NCI-H510A treated with DMSO at 0.1 percent for 48 hours (cell line): ENCODE measurements at places on chromosomes 13 and 19.

- DNase-seq: peak; percentile 89
Measured at GRCh38 chr13:52832313-52832712, 16.1 kb downstream of the PCDH8 start.

DNA sequence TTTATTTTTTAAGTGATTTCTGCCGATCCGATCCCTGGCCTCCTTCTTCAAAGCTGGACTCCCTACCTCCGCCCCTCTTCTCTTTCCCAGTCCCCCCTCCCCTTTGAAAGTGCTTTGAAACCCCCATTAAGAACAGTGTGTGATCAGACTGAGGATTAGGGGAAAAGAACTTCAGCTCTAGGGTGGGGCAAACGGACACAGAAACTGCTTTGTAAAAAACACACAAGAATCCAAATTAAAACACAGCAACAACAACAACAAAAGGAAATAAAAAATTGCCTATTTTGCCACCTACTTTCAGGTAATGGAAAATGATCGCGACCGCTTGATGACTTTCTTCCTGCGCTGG is 1.4 kb downstream of the SPRY2 start:
- no peak for DNase-seq

DNA sequence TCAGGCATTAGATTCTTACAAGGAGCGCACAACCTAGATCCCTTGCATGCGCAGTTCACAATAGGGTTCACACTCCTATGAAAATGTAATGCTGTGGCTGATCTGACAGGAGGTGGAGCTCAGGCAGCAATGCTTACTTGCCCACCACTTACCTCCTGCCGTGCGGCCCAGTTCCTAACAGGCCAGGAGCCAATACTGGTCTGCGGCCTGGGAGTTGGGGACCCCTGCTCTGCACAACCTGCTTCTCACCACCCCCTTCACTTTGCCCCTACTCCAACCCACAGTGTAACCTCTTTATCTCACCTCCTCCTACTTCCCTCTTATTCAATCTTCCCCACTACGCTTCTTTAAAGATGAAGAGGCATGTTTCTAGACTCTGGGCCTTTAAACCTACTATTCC is 240.2 kb downstream of the RGCC start:
- no peak for DNase-seq

GRCh38 chr19:40862785-40863184 is 12.5 kb upstream of the CYP2A6 start:
- no peak for DNase-seq

GRCh38 chr19:40387155-40387554 is 2.8 kb downstream of the HIPK4 start:
- no peak for DNase-seq

DNA sequence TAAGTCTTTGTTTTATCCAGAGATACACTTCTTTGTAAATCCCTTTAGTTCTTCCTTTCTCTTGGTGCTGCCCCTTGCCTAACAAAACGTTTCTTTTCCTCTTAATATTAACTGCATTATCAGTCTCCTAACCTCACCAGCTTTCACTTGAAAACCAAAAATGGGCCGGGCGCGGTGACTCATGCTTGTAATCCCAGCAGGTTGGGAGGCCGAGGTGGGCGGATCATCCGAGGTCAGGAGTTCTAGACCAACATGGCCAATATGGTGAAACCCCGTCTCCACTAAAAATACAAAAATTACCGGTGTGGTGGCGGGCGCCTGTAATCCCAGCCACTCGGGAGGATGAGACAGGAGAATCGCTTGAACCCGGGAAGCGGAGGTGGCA is 329.8 kb upstream of the MIR17HG start:
- DNase-seq: no peak

GRCh38 chr13:87459419-87459818 is 211.8 kb upstream of the SLITRK5 start:
- DNase-seq: no peak

DNA sequence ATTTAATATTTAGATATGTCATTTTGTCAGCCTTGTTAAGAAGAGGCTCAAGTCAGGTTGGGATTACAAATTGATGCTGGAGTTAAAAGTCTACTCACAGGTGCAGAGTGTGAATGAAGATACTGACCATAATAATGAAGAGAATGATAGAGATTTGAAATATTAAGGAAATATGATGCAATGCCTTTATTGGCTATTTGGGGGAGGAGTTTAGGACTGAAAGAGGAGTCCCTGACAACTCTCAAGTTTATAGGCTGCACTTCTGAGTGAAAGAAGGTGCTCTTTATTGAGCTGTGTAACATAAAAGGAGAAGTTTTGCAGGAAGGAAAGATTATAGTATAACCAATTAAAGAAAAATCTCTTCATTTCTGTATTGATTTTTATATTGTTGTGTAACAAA is 827.7 kb upstream of the PCDH9 start:
- DNase-seq: no peak

- DNase-seq: no peak
Measured at GRCh38 chr19:48554385-48555091, 2.6 kb downstream of the SULT2B1 start.

GRCh38 chr19:703651-704446 is 4.9 kb upstream of the PALM start:
- no peak for DNase-seq

DNA sequence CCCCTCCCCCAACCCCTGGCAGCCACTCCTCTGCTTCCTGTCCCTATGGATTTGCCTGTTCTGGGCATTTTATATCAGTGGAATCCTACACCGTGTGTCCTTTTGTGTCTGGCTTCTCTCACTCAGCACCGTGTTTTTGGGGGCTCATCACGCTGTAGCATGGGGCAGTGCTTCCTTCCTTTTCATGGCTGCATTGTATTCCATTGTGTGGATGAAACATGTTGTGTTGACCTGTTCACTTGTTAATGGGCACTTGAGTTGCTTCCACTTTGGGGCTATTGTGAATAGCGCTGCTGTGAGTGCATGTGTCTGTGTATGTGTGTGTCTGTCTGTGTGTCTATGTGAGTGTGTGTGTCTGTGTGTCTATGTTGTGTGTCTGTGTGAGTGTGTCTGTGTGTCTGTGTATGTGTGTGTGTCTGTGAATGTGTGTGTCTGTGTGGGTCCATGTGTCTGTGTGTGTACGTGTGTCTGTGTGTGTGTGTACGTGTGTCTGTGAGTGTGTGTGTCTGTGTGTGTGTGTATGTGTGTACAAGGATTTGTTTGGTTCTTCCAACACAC is 57.2 kb downstream of the AP1M1 start:
- DNase-seq: no peak

DNA sequence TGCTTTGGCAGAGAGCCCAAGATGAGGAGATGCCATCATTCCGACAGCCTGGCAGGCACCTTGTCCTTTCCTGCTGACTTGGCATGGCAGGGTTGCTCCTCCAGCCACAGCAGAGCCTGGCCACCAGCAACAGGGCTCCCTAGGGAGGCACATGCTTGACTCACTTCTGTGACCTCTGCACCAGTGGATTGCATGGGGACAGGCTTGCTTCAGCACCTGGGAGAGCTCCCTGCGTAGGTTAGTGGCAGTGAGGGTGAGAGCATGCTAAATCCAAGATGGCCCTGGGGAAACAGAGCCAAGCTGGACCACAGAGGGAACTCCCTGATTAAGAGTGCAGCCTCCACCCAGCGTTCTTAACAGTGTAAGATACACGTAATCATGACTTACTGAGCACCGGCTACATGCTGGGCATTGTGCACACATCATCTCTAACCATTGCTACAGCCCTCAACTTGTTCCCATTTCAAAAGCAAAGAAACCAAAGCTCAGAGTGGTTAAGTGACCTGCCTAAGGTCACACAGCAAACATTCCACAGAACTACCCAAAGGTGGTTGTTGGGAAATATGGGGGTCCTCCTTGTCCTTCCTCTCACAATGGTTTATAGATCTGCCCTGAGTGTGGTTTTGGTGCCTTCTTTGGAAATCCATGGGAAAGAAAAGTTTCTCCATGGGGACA is 116.6 kb upstream of the UQCRFS1 start:
- no peak for DNase-seq

- peak; percentile 39 for DNase-seq
Measured at GRCh38 chr19:42051166-42052115, 18.6 kb downstream of the GRIK5 start.

- DNase-seq: no peak
Measured at GRCh38 chr19:47573071-47574026, at the start of gene ZNF541. ZNF541 (minus strand) TSS chr19:47573148; CDS start chr19:47555856, 17,292 bp downstream.

DNA sequence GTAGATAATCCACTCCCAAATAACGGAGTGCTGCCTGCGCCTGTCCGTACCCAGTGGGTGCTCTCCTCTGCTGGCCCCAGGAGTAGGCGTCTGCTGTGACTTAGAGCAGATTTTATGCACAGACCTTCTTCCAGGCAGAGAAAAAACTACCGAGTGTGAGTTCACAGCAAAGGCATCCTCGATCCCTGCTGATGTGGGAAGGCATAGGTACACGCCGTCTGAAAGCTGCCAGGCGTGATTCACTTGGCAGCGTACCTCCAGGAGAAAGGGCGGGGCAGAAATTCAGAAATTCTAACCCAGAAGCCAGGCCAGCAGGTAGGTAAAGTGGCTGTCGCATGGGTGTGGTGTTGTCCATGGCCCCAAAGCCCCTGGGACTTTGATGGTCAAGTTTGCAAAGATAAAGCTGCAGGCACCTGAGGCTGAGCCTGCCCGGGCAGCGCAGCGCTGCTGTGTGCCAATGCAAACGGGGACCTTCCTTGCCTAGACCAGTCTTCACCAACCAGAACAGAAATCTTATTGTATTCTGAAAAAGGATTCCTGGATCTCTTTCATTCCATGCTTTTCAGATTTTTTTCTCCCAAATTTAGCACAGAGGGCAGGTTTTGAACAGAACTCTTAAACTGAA is 36.3 kb downstream of the COL4A2 start:
- no peak for DNase-seq

- no peak for DNase-seq
Measured at GRCh38 chr13:94233401-94233800, 246.1 kb downstream of the DCT start.

- DNase-seq: peak; percentile 2
Measured at GRCh38 chr13:31073859-31074718, 87.6 kb downstream of the HSPH1 start.

DNA sequence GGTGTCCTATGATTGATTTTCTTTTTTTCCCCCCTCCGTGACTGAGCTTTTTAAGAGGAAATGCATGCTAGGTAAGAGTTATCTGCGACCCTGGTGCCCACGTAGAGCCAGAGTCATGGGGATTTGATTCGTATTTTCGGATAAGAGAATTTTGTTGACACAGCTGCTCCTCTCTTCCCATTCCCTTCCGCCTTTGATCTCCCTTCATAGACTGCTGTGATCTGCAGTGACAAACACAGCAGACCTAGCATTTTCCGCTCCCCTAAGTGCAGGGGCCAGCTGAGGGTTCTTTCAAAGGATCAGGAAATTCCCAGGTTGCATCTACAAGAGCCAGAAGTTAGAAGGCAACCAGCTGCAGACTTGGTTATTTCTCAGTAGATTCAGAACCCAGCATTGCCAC is 70.5 kb downstream of the ZNF568 start:
- peak; percentile 58 for DNase-seq

GRCh38 chr19:6740589-6741343 is 1.3 kb downstream of the TRIP10 start:
- peak; percentile 15 for DNase-seq

DNA sequence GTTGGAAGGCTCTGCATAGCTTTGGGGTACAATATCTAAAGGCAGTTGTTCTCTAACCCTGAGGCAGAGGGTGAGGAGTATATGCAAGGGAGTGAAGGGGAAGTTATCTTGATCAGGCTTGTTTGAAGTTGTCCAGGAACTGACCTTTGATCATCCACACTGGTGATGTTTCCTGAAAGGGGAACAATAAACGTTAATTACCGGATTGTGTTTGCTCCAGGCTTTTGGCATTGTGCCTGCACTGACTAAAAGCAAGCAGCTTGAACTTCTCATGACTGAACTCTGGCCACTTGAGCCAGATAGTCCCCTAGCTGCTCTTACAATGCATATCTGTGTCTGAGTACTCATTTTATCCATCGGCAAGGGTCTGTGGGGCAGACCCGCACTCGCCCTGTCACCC is 27.0 kb upstream of the ZNF726 start:
- peak; percentile 6 for DNase-seq

DNA sequence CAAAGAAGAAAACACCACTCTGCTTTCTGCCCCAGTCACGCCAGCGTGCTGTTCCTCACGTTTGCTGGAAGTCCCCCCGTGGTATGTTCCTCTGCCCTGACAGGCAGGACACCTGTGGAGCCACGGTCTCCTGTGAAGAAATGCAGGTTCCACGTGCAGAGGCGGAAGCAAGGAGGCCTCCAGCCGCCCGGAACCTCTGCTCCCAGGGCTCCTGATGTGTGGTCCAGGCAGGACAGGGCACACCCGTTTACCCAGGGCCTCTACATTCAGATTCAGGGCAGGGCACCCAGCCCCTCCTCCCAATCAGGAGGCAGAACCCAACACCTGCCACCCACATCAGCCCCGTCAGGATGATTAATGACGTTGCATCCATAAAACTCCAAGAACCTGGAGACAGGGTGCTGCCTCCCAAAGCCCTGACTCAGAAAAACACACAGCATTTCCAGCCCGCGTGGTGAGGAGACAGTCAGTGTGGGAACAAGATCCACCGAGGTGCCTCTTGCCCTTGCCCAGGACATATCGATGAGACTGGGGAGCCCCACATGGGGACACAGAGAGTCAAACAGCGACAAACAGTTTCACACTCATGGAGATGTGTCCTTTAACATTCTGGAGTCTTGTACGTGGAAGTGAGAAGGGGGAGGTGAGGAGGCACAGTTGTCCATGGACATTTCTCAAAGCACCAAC is 76.2 kb downstream of the COL4A1 start:
- DNase-seq: peak; percentile 31

DNA sequence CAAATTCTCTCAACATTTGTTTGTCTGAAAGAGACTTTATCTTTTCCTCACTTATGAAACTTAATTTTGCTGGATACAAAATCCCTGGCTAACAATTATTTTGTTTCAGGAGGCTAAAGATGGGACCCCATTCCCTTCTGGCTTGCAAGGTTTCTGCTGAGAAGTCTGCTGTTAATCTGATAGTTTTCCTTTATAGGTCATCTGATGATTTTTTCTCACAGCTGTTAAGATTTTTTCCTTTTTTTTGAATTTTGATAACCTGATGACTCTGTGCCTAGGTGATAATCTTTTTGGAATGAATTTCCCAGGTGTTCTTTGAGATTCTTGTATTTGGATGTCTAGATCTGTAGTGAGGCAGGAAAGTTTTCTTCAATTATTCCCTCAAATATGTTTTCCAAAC is 2661.4 kb downstream of the PCDH9 start:
- no peak for DNase-seq

- no peak for DNase-seq
Measured at GRCh38 chr19:28686756-28687155, 526.2 kb downstream of the UQCRFS1 start.

DNA sequence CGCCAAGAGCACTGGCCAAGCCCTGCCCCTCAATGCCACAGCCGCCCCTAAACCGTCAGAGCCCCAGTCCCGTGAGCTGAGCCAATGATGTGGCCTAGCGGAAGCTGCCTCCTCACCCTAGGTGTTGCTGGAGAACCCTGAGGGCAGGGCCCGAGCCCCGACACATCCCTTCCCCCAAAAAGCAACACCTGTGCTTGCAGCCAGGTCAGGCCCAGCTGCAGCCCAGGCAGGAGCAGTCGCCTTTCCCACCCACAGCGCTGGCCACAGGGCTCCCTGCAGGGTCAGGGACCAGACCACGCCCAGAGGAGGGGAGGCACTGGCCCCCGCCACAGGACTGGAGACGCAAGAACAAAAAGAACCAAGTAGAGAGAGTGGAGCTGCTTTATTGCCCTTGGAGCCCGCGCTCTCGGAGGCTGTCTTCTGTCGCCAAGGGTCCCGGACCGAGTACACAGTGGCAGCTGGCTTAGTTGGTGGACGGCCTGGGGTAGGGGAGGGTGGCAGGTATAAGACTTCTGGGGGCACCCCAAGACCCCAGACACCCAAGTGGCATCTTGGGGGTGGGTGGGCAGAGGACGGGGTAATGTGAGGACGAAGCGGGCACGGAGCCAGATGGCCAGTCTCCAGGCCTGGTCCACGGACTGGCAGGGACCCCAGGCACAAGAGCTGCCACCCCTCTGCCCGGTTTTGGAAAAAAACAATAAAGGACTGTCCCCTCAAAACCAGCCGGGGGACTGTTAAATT is 3.3 kb downstream of the P2RY11 start:
- DNase-seq: no peak
